Hepatocyte (in vitro differentiated cells): ENCODE measurements at places on chromosomes 11 and 22. TPM values are rescaled to one million over a fixed set of nuclear protein-coding genes. Genes with fewer than 3 reads are reported as not detected.
A peak's percentile ranks its signal among the peaks of the same experiment; 100 is the strongest.

DNA sequence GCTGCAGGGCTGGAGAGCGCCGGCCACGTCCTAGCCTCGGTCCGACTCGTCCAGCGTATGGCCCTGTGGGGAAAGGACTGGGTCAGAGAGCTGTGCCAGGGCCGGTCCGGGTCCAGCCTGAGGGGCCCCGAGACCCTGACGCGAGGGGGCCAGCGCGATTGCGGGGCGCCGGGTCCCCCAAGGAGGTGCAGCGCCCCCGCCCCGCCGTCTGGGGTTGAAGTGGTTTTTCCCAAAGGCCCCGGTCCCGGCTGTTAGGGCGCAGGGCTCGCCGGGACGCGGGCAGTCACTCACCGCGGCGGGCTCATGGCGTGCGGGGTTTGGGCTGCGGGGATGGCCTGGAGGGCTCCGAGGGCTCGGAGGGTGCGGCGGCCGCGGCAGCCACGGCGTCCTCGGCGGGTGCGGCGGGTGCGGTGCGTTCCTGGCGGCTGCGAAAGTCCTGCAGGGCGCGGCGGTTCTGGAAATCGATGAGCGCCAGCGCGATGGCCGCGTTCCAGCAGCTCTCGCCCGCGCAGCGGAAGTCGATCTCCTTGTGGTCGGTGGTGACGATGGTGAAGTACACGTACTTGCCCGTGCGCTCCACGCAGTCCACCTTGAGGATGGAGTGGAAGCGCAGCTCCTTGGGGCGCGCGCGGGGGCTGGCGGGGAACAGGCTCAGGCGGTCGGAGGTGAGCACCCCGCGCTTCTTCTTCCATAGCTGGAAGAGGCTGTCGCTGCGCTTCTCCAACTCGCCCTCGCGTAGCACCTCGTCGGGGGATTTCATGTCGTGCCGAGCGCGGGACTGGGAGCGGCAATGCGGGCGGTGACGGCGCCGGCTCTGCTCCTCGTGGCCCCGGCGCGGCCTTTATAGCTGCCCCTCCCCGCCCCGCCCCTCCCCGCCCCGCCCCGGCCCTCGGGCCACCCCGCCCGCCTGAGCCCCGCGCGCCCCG is at the start of gene PHLDA2:
Gene PHLDA2, minus strand, starts transcription at position 816 of the 926 bp plus-strand sequence. Its CDS starts 56 bp downstream, at position 760.
- no peaks in the 10 kb centered on the region for H3K36me3 ChIP-seq
- peak within 1 kb of the TSS; percentile 94 for H3K27ac ChIP-seq
- H3K4me3 ChIP-seq: peak within 1 kb of the TSS; percentile 24
- peaks cover 16% of the 10 kb centered on the region for H3K4me1 ChIP-seq
- peaks cover 26% of the 10 kb centered on the region for H3K27me3 ChIP-seq

DNA sequence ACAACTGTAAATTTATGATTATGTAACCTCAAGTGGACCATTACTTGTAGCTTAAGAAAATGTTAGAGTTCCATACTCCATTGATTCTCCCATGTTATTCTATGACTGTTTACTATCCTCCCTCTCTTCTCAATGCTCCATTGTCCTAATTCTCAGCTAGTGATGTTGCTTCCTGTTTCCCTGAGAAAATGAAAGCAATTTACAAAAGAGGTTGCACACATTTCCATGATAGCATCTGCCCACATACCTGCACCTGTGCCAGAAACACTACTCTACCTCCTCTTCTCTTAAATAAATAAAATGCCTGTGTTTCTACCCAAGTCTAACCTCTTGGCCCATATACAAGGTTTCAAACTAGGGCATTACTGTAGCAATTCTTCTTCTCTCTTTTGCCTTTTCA is 1620.9 kb downstream of the FAM181B start:
- no peaks in the 10 kb centered on the region for H3K27me3 ChIP-seq
- no peak overlapping the region for H3K27ac ChIP-seq
- no peaks in the 10 kb centered on the region for H3K4me1 ChIP-seq
- H3K36me3 ChIP-seq: no peaks in the 10 kb centered on the region

Gene RIMBP3C
- total RNA-seq: 0.30 and 0.32 TPM in 2 replicates

GRCh38 chr11:12148882-12149281 is 38.5 kb downstream of the MICAL2 start:
- H3K4me1 ChIP-seq: peaks cover 19% of the 10 kb centered on the region
- no peak overlapping the region for H3K27ac ChIP-seq
- H3K27me3 ChIP-seq: no peaks in the 10 kb centered on the region
- H3K4me3 ChIP-seq: no peak overlapping the region

DNA sequence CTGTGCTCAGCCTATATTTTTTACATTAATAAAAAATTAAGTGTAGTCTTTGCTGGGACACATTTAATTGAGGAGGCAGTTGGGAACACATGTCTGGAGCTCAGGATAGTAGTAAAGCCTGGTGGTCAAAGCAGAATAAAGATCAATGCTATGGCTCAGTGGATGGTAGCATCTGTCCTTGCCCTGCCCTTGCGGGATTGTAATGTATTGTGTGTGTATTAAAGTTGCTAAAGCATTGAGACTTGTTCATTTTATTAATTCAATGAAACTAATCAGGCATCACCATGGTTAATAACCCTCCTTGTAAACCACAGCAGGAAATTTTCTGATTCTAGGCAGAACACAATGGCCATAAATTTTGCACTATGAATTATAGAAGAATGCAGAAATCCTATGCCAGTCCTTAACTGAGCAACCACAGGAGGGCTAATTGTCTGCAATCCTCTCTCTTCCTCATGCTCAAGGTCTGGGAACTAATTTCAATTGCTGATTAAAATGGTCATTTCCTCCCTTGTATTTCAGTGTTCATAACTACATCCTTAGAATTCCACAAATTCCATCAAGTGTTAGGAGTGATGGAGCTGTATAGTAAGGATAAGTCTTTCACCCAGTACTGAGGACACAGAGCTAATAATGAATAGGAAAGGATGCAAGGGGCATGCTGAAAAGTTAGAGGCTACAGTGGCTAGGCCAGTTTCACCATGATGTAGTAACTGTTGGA is 403.2 kb upstream of the DDI1 start:
- no peak overlapping the region for H3K27ac ChIP-seq
- DNase-seq: no peak
- no peaks in the 10 kb centered on the region for H3K36me3 ChIP-seq
- H3K4me1 ChIP-seq: no peaks in the 10 kb centered on the region

GRCh38 chr11:29448246-29448877 is 568.5 kb downstream of the KCNA4 start:
- DNase-seq: peak; percentile 47
- H3K27me3 ChIP-seq: no peaks in the 10 kb centered on the region

Gene SLC7A4
- total RNA-seq: 89.9 and 140 TPM in 2 replicates

GRCh38 chr11:133204158-133204557 is 328.1 kb downstream of the OPCML start:
- H3K4me1 ChIP-seq: no peaks in the 10 kb centered on the region
- H3K36me3 ChIP-seq: no peaks in the 10 kb centered on the region
- H3K27ac ChIP-seq: no peak overlapping the region
- DNase-seq: no peak

DNA sequence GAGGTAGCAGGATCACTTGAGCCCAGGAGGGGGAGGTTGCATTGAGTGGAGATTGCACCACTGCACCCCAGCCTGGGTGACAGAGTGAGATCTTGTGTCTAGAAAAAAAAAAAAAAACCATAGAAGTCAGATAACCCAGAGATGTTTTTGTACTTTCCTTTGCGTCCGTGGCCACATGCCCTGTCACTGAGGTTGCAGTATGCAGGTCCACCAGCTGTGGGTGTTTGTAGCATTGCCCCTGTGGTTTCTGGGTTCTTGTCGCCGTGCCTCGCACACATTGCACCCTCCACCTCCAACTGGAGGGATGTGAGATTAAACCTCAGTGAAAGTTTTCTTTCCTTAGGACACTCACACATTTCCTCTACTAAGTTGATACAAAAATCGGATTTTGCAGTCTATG is 70.3 kb downstream of the TNRC6B start:
- H3K4me3 ChIP-seq: no peak overlapping the region
- H3K27me3 ChIP-seq: no peaks in the 10 kb centered on the region
- no peaks in the 10 kb centered on the region for H3K36me3 ChIP-seq

Gene TMPRSS13
- total RNA-seq: 1.0 and 1.3 TPM in 2 replicates

Gene C11orf21
- total RNA-seq: 0.17 TPM in 1 of 2 replicates, not detected in the other

Gene PATE2
- total RNA-seq: not detected in 2 replicates

DNA sequence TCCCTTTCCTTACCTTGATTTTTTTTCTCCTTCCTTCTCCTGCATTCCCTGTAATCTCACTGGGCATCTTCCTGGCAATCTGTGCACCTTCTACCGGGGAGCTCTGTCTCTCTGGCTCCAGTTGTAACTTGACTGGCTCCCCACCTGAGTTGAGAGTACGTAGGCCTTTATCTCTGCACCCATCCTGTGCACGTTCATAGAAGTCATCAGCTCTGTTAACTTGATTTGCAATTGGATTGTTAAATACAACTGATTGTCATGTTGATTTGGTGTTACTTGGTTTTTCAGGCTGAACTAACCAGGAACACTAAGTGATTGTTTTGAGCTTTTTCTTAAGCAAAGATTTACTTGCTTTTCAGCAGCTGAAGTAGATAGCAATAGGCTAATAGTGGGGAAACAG is 11.8 kb downstream of the SWAP70 start:
- DNase-seq: no peak
- H3K4me3 ChIP-seq: no peak overlapping the region
- H3K4me1 ChIP-seq: no peaks in the 10 kb centered on the region

GRCh38 chr11:65065851-65066250 is 7.5 kb upstream of the NAALADL1 start:
- DNase-seq: no peak
- H3K36me3 ChIP-seq: no peaks in the 10 kb centered on the region
- H3K27me3 ChIP-seq: no peaks in the 10 kb centered on the region
- no peak overlapping the region for H3K27ac ChIP-seq
- no peak overlapping the region for H3K4me3 ChIP-seq

Gene SCGB1D2
- not detected in 2 replicates for total RNA-seq

Gene SEZ6L
- total RNA-seq: 0.20 and 0.43 TPM in 2 replicates

Gene OR51E2
- 0.28 and 0.30 TPM in 2 replicates for total RNA-seq
